NCI-H187 (cell line): ENCODE measurements at places on chromosomes 2 and 18.

- no peak for DNase-seq
These were observed 133.2 kb downstream of the NCK2 start for GRCh38 chr2:105877945-105878344.

DNA sequence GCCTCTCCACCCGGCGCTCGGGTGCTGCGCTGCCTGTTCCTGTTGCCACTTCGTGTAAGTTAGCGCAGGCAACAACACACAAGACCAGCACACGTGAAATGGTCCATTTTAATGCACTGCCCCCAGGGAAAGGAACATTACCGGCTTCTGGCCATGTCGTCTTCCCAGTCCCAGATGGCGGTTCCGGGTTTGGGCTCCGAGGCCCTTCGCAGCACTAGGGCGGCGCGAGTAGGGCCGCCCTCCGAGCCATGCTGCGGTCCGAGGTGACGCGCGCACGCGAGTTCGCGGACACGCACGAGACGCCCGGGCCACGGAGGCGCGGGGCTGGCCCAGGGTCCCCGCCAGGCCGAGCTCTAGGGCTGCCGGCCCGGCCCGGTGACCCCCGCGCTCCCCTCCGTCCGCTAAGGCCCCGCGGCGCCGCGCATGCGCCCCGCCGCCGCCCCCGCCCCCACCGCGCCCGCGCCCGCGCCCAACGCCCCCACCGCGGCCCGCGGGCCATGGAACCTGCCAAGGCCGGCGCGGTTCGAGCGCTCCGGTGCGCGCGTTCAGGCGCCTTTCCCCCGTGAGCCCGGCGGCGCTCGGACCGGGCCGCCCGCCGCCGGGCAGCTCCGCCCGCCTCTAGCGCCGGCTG, 367 bp upstream of the ZNF236 start:
- peak; percentile 29 for DNase-seq

DNA sequence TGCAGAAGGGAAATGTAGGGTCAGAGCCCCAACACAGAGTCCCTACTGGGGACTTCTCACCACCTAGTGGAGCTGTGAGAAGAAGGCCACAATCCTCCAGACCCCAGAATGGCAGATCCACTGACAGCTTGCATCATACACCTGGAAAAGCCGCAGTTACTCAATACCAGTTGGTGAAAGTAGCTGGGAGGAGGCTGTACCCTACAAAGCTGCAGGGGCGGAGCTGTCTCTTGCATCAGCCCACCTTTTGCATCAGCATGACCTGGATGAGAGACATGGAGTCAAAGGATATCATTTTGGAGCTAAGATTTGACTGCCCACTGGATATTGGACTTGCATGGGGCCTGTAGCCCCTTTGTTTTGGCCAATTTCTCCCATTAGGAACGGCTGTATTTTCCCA, 237.3 kb downstream of the CALCRL start:
- DNase-seq, result no peak

GRCh38 chr2:203626952-203627681, 79.3 kb upstream of the CD28 start:
- DNase-seq, result no peak

DNA sequence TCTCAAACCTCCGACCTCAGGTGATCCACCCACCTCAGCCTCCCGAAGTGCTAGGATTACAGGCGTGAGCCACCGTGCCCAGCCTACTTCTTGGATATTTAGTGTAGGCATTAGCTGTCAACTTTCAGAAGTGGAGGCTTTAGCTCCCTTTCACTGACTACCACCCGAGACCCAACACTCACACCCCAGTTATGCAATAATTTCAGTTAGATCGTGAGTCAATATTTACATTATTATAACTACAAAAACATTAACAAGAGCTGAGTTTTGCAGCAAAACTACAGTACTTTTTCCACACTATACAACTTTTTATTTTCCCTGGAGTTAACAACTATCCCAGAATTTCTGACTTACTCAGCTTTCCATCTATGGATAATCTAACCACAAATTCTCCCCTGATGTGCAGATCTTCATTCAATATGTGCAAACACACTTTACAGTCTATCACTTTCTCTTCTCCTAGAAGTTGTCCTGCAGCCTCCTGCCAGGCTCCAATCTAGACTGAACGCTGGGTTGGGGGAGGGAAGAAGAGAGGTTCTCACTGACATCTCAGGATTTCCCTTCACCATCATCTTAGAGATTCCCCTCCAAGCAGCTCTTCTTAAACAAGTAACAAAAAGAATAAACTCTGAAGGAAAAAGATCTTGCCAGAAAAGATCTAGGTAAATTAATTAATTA, 10.1 kb downstream of the TBC1D8 start:
- no peak for DNase-seq

DNA sequence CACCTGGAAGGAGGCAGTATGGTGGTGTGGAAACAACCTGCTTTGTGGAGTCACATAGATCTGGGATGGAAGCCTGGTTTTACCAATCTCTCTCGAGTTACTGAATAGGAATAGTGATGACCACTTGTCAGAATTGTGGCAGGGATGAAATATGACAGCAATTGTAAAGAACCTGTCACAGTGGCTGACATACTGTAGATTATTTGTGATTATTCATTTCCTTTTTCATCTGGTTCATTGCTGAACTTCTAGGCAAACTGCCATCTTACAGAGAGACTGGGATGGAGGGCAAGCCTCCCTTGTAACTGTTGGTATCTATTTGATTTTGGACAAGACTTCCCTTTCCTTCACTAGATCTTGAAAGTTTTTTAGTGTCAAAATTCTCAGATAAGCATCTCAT, 42.0 kb downstream of the FMNL2 start:
- no peak for DNase-seq

- peak; percentile 55 for DNase-seq
These were observed 5.7 kb downstream of the PTMA start for GRCh38 chr2:231713730-231714638.

DNA sequence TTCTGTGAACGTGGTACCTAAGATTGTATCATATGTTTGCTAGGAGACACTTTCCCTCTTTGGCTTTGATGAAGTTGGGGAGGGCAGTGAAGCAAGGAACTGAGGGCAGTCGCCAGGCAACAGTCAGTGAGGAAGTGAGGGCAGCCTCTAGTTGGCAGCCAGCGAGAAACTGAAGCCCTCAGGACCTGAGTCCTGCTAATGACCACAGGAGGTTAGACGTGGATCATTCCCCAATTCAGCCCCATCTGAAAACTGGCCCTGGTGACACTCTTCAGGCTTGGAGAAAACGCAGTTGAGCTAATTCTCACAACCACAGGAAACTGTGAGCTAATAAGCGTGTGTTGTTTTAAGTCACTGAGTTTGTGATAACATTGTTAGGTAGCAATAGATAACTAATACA, 84.5 kb upstream of the REG3G start:
- no peak for DNase-seq

- peak; percentile 3 for DNase-seq
These were observed 396.8 kb downstream of the NCKAP5 start for GRCh38 chr2:133171393-133172004.

- peak; percentile 57 for DNase-seq
These were observed 13.2 kb downstream of the CNNM4 start for GRCh38 chr2:96773922-96774321.

GRCh38 chr2:232138441-232138840, 176.9 kb downstream of the DIS3L2 start:
- DNase-seq, result no peak

DNA sequence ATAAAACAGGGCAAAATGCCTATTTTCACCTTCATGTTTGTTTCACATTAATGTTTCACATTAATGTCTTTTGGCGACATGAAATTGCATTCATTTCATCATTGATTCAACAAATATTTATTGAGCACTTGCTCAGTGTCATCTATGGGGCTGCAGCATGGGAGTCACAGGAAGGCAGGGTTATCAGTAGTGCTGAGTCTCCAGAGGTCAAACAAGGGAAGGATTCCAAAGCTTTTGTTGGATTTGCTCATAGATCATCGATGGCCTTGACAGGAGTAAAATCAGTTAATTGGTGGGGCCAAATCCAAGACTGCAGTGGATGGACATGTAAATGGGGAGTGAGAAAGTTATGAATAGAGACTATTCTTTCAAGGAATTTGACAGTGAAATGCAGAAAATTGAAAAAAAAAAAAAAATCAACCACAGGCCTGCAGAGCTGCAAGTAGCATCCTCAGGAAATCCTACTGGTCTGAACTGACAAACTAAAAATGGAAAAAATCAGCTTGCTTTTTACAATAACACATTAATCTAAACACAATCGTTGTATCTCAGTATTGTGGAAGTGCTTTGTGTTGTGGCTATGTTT, 1290.8 kb downstream of the DPP10 start:
- DNase-seq, result no peak

DNA sequence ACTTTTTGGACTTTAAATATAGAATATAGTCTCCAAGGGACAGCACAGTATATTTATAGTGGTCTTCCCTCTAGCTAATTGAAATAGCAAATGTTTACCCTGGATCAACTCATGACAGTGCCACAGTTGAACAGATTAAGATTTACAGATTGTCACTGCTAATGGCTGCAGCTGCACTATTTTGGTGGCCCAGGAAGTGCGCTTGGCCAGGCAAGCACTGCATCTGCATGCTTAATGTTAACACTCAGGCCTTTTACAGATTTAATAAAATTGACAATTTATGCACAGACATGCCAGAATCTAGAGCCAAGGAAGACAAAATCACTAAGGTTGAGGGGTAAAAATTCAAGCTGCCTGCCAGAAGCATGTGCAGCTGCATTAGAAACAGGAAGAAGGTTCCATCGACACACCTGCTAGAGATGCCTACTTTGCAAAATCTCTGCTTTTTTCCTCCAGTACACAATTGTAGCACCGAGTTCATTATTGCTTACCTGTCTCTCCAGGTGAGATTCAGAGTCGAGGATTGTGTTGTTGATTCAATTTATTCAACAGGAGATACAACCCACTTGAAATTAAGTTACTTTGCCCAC, 1042.3 kb upstream of the NRXN1 start:
- no peak for DNase-seq

- no peak for DNase-seq
These were observed 27.1 kb upstream of the SULT1C3 start for GRCh38 chr2:108212671-108213070.
